ENCODE measurements at places on chromosomes 5 and 9.
A peak's percentile ranks its signal among the peaks of the same experiment; 100 is the strongest.

DNA sequence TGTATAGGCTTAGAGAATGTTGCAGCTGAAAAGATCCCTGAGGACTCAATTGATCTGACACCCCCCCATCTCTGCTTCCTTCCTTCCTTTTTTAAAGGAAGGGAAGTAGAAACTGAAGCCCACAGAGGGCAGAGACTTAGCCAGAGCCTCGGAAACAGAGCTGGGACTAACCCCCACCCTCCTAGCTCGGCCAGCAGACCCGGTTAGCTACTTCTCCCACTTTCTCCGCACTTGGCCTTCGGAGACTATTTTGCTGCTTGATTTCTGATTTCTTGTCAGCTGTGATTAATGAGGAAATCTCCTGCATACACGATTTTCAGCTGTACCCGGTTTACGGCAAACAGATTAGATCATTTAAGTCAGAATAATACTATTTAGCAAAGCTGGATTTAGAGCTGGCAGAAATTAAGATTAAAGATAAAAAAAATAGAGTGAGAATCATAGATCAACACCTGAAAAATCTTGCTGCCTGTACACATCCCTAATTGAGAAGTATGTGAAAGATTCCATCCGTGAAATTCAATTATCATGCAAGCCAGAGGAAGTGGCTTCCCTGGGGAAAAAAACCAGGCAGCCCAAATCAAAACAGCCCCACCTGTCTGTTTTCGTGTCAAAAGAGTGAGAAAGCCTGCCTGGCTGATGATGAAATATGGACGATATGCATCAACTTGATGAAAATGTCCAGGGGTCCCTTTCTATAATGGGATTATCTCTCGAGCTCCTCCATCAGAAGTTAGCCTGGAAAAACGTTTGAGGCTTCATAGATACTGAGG, 159.5 kb upstream of the SHB start:
- no peak for DNase-seq

DNA sequence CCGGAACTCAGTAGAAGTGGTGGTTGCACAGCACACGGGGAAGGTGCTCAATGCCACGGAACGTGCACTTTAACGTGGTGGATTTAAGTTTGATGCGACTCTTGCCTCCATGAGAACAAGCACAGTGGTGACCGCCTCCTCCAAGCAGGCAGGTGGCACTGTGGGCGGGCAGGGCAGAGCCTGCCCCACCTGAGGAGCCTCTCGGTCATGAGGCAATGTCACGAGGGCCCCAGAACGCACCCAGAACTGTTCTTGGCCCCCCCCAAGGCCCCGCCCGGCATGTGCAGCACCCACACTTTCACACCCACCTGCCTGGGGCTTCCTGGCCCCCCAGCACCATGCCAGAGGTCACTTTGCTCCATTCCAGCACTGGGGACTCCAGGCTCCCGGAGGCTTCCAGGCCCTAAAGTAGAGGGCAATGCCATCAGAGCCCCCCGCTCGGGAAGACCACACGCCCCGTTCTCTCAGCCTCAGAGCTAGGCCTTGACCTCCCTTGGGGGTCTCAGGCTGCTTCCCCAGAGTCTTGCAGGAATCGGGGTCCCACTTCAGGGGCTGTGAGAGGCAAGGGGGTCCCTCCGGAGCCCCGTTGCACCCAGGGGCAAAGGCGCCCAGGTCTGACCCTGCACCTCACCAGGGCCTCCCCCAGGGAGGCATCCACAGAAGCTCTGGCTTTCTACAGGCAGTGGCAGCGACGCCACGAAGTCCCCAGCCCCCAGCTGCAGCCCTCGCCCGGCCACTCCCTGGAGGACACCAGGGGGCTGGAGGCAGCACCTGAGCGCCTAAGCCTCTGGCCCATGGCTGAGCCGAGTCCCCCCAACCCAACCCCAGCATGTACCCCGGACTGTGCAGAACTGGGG, 14.0 kb downstream of the CCDC187 start:
- DNase-seq, result no peak

- DNase-seq, result no peak
Observed at GRCh38 chr5:142549834-142550233, 136.1 kb downstream of the FGF1 start.

GRCh38 chr5:111461934-111462333, 50.4 kb downstream of the STARD4 start:
- DNase-seq, result no peak

DNA sequence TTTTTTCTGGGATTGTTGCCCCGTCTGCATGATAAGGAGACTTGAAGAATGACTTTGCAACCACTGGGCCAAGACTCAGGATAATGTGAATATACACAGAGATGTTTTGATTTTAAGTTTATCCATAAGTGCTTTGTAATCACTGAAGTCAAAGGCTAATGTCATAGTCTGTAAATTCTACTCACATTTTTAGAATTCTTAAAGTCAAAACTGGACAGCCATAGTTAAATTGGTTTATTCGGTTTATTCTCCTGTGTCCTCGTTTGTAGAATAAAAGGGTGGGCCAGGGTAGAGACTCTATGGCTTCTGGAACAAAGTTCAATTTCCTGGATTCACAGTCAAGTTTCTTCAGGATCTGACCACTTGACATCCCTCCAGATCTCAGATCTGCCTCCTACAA, 327.7 kb upstream of the TNC start:
- no peak for DNase-seq

DNA sequence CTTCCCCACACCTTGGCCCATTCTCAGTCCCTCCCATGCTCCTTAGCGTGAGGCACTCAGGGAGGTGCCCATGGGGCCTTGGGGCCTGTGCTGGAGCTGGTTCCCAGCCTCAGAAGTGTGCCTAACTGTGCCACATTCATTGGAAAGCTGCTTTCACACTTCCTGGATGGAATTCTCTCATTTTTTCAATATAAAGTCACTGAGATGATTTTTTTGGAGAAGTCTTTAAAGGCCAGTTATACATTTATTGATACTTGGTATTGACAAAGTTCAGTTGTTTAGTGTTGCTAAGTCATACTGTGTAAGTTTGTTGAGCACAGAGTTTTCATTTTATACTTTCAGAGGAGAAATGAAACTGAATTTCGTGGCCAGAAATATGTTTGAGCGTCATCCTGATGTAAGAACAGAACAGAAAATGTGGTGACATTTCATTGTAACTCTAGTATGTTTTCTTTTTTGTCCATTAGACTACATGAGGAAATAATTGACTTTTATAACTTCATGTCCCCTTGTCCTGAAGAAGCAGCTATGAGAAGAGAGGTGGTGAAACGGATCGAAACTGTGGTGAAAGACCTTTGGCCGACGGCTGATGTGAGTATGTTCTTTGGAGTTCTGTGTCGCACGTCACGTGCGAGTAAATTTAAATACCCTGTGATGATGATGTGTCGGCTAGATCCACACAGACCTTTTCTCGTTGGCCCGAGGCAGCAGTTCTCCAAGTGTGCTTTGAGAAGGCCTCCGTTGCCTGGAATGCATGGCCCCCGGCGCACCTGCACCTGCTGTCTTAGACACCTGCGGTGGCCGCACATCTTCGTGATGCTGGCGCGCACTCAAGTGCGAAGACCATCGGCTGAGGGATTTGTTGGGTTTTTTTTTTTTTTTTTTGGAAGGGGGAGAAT, 24.1 kb downstream of the TENT4A start:
- DNase-seq, result peak; percentile 41

DNA sequence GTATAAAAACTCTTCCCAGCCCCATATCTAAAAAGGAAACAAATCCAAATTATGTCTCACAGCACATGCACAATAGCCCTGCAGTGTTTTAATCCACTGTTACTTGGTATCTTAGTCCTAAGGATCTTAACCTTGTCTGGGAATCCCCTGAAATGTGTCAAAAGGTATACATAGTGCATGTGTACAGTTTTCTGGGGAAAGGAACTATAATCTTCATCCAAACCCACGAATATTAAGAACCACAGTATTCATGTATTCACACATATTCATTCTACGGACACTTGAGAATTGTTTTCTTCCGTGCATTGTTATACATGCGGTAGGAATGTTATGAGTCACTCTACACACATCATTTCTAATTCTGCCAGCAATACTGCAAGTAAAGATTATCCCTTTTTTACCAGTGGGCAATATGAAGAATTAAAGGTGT, 47.8 kb upstream of the SNX2 start:
- no peak for DNase-seq

DNA sequence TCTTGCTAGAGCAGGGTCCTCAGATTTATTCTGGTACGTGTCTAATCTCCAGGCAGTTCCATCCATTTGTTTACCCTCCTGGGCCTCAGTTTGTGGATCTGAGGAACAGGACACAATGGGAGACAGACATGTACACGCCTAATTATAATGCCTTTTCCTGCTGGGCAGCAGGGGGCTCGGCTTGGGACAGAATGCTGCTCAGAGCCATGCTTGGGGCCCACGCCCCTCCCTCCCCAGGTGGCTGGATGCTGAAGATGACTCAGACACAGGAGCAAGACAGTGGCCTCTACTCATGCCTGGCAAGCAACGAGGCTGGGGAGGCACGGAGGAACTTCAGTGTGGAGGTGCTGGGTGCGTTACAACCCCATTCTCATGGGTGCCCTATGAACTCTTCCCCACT, 72.7 kb upstream of the ASS1 start:
- no peak for DNase-seq

DNA sequence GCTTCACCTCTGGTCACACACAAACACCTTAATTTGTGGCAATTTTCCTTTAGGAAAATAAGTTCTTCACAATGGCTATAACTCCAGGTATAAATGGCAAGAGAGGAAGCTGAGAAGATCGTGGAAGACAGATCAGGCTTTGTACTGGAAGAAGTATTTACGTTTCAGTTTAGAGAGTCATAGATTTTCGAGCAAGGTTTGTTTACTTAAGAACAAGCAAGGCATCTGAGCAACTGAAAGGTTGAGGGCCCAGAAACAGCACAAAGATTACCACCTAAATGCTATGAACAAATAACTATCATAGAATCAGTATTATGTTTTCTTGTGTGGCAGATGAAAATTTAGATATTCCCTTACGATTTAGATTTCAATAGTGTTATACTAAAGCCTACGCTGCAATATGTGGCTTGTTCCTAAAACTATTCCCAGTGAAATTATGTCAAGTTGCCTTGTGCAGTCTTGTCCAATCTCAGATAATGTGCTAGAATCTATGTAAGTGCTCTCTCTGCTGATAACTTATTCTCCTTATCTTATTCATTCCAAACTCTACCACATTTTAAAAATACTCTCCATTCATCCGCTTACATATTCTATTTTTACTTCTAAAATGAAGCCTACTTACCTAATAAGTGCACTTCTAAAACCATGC, 6.7 kb downstream of the SLCO4C1 start:
- DNase-seq, result no peak

DNA sequence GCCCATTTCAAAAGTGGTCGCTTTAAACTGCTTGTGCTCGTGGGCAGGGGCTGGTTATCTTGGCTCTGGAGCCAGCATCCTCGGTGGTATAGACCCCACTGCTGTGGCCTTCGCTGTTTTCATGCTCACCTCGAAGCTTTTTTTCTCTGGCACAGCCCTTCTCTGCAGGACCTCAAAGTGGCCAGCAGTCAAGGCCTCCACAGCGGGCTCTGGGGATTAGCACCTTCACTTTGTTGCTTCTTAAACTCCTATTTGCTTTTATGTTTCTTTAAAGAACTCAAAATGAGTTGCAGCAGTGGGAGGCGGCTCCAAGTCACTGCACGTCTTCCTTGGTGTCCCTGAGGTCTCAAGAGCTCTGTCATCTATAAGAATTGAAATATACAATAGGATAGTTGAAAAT, 165.1 kb downstream of the CACNA1B start:
- DNase-seq, result no peak

DNA sequence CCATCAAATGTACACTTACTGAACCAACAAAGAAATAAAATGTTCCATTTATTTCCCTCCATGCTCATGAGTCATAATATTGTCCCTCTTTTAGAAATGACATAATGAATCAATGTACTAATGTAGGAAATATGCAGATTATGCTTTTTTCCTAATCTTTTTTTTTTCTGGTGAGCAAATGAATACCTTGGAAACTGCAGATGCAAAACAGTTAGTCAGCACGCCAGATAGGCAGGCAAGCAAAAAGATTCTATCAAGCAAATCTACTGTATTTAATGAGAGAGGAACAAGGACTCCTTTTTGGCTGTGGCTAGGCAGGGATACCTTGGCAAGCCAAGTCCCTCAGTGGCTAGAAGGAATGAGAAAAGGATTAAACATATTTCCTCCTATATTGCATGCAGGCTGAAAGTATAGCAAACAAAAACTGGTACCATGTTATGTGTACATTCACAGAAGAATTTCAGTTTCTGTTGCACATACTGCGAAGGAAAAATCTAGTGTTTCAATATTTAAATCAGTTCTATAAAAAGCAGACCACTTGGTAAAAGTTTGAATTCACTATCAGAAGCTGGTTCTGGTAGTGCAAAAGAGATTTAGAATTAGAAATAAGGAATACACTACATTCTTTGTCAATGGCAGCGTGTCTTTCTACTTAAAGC, 605.4 kb downstream of the TLE1 start:
- no peak for DNase-seq

DNA sequence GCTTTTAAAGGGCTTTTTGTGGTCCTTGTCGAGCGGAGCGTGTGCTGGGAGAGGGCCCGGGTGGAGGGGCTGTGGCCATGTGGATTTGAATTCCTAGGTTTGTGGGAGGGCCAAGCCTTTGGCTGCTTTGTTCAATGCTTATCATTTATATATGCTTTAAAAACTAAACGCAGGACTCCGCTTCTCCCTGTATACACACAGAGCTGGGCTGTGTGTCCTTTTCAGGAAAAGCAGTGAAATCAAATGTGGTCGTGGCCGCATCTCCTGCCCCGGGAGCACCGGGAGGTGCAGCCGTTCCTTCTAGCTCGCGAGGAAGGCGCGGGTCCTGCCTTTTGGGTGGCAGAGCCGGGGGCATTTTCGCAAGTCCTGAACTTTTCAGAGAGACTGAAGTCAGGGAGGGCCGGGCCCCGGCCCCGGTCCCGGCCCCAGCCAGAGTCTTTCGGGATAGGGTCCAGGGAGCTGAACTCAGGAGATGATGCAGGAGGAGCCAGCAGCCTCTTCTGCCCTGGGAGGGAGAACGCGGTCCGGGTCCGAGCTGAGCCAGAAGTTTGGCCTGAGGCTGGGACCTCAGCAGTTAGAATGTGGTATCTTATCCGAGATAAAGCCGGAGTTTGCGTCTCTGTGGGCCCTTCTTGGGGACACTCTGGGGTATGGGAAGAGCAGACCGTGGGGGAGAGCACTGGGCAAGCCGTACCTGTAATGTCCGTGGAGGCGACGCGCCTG, 158.8 kb downstream of the C9orf152 start:
- DNase-seq, result peak; percentile 32

- DNase-seq, result no peak
Observed at GRCh38 chr5:136729901-136730355, 364.6 kb upstream of the TRPC7 start.

GRCh38 chr5:110414360-110414759, 312.1 kb downstream of the TMEM232 start:
- no peak for DNase-seq

DNA sequence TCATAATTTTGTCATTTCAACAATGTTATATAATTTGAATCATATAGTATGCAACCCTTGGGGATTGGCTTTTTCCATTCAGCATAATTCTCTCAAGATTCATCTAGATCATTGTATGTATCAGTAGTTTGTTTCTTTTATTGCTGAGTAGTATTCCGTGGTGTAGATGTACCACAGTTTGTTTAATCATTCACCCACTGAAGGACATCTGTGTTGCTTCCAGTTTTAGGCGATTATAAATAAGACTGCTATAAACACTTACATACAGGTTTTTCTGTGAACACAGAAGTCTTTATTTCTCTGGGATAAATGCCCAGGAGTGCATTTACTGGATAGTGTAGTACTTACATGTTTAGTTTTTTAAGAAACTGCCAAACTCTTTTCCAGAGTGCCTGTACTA, 374.1 kb downstream of the DEPDC1B start:
- no peak for DNase-seq

All from inflammatory macrophage treated with lipopolysaccharide for 1 hour (primary cell).